ENCODE measurements at places on chromosomes 6 and 20.

DNA sequence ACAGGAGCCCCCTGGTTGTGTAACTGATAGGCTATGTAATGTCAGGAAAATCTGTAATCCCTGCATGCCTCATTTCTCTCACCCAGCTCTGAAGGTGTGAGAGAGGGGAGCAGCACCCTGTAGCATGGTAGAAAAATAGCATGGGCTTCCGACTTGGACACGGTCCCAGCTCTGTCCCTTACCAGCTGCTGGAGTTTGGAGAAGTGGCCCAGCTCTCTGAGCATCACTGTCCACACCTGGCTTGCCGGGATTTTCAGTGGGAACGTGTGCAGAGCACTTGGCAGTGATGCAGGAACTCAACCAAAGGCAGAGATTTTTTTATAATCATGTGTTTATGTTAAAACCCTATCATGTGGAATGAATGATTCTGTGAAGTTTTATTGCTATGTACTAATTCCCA, 34.6 kb downstream of the STK35 start:
- DNase-seq, result no peak

DNA sequence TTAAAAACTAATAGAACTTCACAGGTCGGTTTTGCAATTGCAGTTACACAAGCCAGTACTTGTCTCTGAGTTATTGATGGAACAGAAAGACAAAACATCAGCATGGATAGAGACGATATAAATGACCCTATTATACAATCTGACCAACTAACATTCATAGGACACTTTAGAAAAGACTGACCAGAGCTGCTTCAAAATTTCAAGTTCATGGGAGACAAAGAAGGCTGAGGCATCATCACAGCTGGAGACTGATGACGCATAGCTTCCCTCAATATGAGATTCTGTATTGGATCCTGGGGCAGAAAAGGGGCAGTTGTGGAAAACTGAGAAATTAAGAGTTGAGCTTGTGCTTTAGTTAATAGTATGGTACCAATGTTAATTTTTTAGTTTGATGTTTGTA, 174.0 kb downstream of the THBS2 start:
- DNase-seq, result no peak

GRCh38 chr6:155324993-155325392, 10.7 kb upstream of the TFB1M start:
- DNase-seq, result no peak

- DNase-seq, result no peak
These were observed at the start of gene WFDC10A for GRCh38 chr20:45629496-45630100. TSS of gene WFDC10A (plus strand) at chr20:45629739. CDS start at chr20:45629814, 75 bp downstream.

GRCh38 chr6:169162752-169163407, 90.8 kb downstream of the THBS2 start:
- DNase-seq, result no peak

DNA sequence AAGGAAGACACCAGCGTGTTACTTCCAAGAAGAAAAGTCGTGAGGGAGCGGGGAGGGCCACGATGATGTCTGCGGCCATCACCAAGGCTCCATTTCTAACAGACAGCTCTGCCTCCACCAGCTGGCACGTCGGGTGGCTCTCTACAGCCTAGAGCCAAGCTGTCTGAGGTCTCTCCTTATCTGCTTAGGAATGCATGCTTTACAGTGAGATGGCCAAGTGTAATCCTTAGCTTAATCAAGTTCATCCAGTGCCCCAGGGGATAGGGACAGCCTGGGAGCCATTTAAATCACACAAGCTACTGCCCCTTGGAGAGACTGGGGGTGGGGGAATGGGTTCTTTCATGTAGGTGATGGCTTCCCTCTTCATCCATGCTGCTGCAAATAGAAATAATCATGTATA, 213.8 kb upstream of the CST7 start:
- DNase-seq, result no peak

DNA sequence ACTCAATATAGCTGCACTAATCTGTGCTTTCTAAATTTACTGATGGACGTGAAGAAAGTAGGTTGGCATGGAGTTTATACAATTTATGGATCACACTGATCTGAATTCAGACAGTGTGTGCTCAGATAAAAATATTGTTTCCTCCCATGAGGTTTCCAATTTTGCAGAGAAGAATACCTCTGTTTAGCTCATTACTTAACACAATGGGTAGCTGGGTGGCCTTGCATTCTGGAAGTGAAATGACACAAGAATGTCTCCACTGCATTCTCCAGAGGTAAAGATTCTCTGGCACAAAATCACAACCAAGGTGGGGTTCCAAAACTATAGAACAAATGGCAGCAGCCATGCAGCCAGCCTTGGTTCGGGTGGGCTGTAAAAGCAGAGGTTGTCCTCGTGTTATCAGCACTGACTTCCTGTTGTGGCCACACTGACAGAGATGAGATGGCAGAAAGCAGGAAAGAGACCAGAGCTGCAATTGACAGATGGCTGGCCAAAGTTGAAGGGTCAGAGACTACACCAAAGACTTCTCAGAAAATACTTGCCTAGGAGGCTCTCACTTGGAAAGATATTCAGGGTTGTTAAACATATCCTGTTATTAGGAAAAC, 50.2 kb downstream of the HDAC2 start:
- no peak for DNase-seq

DNA sequence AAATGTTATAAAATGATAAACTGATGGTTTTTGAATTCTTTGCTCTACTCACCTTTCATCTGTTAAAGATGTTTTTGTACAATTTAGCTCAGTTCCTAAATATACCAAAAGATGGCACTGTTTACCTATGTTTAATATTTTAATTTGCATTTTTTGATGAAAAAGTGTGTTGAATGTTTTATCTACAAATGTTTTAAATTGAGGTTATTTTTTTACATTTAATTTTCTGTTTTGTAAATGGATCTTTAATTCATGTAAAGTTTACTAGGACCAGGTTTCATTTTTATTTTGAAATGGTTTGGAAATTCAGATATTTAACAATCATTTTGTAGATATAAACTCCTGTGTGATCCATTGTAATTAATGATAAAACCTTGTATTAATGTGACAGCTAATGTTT, 30.0 kb downstream of the CDKAL1 start:
- DNase-seq, result no peak

- DNase-seq, result no peak
These were observed 108.7 kb upstream of the TMEM170B start for GRCh38 chr6:11428895-11429294.

GRCh38 chr6:160523223-160523622, 140.9 kb downstream of the LPA start:
- no peak for DNase-seq

GRCh38 chr20:24955045-24955444, 6.0 kb downstream of the CST7 start:
- no peak for DNase-seq
